Renal cortex interstitium (tissue), 15 donors: ENCODE measurements at places on chromosomes 12 and 14. TPM values are rescaled to one million over a fixed set of nuclear protein-coding genes. Genes with fewer than 3 reads are reported as not detected.

DNA sequence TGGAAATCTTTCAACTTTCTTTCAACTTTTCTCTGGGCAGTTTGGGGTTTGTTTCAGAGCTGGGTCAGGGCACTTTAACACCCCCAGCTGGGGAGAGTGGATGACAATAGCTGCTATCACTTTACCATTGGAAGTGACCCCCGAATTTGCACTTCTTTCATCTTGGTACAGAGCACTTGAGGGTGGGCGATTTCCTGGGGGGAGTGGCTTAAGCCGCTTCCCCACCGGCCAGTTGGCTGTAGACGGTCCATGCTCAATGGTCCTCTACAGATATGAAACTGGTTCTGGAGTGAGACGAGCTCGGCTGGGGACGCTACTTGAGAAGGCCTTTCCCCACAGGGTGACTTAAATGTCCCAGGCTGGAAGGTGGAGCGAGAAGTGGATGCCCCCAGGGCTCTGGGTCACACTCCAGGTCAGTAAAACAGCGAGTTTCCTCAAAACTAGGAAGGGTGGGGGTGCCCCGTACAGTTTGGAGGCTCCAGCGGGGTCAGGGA is at the start of gene VRTN:
TSS of gene VRTN (plus strand) at position 231 of the 494 bp plus-strand sequence. CDS start 8,313 bp downstream, outside the sequence.
- no peak for DNase-seq

DNA sequence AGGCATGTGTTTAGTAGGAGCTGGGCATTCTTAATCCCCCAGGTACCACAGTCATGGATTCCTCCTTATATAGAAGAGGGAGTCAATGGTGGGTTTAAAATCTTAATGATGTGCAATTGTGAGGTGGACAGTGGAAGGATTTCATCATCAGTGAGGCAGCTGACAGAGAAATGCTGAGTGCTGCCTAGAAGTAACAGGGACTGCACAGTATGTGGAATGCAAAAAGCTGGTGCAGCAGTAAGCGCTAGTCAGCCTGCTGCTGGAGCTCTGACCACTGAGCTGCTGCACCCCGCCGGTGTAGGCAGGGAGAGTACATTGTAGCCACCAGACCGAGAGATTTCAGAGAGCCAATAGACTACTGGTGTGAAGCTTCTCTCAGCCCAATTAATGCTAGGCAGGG is 80.5 kb upstream of the DACT1 start:
- no peak for DNase-seq

DNA sequence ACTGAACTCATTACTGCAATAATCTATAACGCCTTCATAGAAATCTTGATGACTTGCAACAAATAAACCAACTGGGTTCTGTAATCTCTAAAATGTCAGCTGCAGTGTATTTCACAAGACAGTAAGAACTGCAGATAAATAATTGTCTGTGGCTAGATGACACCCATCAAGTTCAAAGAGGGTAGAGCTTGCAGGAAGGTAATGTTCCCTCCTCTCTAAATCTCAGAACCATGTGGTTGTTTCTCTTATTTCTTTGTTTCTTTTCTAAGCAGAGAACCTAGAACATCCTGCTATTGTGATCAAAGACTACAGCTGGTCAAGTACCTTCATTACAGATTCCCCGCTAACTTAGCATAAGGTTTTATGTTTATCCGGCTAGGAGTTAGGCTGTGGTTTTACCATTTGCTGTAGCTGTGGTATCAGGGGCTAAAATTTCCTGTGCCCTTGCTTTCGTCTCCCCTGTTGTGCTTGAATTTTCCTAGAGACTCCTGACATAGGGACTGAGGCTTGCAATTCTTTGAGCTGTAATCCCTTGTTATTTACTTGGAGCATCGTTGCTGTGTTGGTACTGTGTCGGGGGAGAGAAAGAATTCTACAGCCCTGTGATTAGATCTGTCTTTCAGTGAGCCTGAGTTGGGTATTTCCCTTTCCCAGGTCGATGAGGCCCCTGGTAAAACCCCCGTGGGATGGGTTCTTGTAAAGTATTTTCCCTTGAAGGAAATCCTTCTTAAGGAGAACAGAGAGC is 253.1 kb upstream of the BTG1 start:
- no peak for DNase-seq

DNA sequence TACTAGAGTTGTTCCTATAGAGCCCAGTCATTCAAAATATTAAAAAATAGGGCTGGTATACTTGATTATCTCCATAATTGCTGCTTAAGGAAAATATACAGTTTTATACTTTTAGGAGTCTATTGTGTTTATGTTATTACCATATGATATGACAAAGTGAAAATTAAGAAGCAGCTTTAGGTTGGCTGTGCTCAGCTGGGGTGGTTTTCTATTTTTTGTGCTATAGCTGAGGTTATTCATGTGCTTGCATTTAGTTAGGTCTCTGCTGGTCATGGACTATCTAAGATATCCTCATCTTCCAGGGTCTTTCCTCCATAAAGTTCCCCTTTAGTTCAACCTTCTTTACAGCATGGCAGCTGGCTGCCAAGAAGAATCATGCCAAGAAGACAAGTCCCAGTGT is 13.6 kb upstream of the LMO3 start:
- no peak for DNase-seq

- peak; percentile 22 for DNase-seq
These were observed 41.6 kb downstream of the UBE3B start for GRCh38 chr12:109518820-109519665.

DNA sequence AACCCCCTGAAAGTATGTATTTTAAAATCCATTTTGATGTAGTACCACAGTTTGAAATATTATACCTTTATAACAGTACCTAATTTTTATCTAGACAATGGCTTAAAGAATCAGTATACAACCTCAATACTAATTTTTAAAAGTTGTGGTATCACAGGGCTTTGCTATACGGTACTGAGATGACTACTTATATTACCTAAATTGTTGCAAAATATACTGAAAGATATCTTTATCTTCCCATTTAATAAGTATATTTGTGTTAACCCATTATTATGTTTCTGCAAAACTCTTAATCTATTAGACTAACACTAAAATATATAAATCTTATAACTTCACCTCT is 67.1 kb downstream of the RALGAPA1 start:
- no peak for DNase-seq

DNA sequence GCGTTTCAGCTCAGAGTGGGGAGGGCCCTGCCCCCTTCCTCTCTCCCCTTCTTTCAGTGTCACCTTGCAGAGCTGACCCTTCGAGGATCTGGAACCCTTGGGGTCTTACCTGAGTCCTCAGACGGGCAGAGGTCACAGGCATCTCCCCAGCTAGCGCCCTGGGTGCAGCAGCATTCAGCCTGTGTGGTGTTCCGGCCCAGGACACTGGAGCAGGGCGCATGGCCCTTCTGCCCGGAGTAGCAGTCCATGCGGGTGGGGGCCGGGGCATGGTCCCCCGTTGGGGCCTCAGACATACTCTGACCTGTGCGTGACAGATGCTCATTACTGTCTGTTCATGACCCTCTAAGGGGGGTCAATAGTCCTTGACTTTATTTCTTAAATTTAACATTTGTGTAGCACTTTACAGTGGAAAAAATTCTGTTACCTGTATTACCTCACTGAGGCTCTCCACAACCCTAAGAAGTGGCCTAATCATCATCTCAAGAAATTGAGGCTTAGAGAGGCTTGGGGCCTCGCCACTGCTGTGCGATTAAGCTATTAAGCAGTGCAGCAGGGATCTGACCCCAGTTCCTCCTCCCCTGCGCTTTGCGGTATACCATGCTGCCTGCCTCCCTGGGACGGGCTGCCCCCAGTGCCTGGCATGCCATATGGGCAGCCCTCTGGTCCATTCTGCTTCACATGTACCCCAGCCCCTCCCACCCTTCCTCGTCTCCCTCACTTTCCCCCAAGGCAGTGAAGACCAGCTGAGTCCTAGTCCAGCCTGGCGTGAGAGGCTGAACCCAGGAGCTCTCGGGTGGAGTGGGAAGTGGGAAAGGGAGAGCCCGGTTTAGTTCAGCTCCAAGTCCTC is 11.5 kb downstream of the ISCA2 start:
- DNase-seq = no peak

DNA sequence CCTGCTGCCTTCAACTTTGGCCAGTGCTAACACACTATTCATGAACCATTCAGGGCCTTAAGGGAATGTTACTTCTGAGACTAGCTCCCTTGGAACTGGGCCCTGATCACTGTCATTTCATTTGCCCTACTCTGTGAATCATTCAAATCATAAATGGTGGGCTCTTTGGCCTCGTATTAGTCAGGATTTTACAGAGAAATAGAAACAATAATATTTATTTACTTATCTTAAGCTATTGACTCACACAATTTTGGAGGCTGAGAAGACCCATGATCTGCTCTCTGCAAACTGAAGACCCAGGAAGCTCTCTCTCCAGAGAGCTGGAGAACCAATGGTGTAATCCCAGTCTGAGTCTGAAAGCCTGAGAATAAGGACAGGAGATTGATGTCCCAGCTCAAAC is 398.5 kb downstream of the LRIG3 start:
- no peak for DNase-seq

- DNase-seq = no peak
These were observed 7.6 kb downstream of the TMEM179 start for GRCh38 chr14:104596927-104597351.

DNA sequence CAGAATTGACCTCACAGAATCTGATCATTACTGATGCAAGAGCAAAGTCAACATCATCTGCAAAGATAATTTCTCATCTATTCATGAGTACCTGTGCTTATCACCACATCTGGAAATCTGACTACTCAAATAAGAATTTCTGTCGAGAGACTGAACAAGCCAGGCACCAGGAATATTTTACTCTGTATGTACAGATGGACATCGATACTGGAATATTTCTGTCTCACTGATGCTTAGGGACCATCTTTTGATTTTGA is 105.2 kb downstream of the BICD1 start:
- no peak for DNase-seq

Gene CLEC1B
- polyA plus RNA-seq = 1.4 TPM

Gene CLEC2A
- polyA plus RNA-seq = not detected

Gene ASB2
- polyA plus RNA-seq = 0.31 TPM

Gene SLC5A8
- 28.2 TPM for polyA plus RNA-seq

Gene CFAP54
- polyA plus RNA-seq = 4.6 TPM
